ENCODE measurements at places on chromosomes 2 and 18.
A peak's percentile ranks its signal among the peaks of the same experiment; 100 is the strongest.

DNA sequence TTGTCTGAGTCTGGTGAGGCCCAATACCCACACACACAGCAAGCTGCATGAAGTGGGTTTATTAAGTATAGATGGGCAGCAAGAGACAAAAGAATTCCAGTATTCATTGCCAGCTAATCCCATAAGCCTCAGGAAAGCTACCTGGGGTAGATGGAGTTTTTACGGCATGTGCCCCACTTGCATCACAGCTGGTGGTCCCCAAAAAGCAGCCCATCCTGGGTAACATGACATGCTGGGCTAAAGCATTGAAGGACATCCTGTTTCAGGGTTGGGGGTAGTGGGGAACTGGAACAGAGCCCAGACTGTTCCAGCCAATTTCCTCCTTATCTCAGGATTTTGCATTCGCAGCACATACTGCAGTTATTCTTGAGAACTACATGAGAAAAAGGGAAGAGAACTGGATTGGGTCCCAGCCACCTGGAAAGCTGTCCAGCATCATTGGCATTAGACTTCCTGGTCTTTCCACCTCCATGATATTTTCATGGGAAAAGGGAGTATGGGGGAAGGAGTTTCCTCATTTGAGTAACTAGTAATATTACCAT, 240.1 kb upstream of the MMADHC start:
- no peak for DNase-seq

GRCh38 chr2:134858245-134858644, 19.8 kb downstream of the ACMSD start:
- DNase-seq = no peak

DNA sequence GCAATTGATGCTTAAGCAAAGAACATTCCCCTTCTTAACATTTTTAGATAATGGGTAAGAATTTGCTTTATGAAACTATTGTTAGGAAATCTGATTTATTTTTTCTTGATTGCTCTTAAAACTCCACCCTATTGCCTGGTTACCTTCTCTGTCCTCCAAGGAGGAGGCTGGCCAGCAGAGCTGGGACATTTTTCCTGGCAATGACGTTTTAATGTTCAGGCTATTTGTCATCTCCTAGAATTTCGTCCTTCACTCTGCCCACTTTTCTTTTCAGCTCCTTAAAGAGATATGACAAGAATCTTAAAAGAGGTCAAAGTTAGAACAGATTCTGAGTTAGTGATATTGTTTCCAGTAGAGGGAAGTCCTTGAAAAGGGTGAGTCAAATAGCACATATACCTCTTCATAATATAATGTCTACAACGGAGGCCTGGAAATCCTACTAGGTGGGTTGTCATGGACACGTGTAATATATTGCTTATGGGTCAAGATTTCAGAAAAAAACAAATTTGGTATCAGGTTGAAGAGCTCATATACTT, 141.0 kb downstream of the CMPK2 start:
- DNase-seq = no peak

DNA sequence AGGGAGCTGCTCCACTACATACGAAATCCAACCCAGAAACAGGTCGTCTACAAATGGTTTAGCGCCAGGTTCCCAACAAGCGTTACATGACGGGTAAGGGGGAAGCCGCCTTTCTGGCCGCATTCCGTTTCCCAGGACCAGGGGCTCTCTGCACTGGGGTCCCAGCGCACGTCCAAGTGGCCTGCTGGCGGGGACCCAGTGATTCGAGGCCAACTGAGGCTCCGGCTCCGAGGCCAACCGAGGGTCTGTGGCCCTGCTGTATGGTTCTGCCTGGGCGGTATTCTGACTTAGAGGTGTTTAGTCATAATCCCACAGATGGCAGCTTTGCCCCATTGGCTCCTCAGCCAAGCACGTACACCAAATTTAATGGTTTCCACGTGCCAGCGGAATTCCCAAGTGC, 127.2 kb downstream of the PKP4 start:
- no peak for DNase-seq

GRCh38 chr18:11147371-11147951, 1.9 kb downstream of the PIEZO2 start:
- DNase-seq = peak; percentile 50

DNA sequence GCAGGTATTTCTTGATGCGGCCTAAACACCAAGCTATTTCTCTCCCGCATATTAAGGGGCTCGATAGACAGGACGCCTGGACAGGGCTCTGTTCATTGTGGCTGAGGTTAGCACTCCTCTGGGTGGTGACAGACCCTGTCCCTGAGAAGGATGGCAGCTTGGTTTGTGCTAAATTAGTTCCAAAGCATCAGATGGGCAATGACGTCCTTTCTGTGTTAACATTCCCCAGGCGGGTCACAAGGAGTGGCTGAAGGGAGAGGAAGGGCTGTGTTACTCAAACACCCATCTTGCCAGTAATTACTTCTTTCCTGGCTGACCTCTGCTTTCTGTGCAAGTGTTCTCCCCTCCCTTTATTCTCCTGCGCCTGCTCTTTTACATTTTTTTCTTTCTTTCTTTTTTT, 75.0 kb downstream of the TMEM247 start:
- DNase-seq = no peak

DNA sequence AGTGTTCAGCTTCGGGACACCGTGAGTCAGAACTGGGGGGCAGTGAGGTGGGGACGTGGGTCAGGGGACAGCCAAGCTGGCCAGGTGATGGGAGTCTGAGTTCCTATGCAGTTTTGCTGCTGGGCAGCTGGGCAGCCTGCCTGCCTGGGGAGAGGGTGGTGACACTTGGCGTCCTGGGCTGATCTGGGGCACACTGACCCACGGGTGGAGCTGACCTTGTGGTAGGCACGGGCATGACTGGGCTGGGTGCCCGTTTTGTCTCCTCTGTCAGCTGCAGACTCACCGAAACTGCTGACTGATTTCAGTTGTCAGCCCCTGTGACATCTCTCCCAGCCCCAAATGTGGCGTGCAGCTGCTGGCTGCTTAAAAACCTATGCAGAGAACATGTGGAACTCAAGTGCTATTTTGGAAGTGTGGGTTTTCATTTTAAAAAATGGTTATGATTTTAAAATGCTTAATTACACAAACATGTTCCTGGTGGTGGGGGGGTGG, 32.6 kb upstream of the E2F6 start:
- DNase-seq = no peak

GRCh38 chr18:57555134-57555533, 31.4 kb downstream of the FECH start:
- DNase-seq = no peak

- no peak for DNase-seq
These were observed 343.8 kb upstream of the EPHA4 start for GRCh38 chr2:221915926-221916325.

Data from ELF-1 (cell line).